ENCODE measurements at places on chromosomes 1 and 21.

- no peak for DNase-seq
These were observed 113.4 kb downstream of the SPSB1 start for GRCh38 chr1:9406111-9406510.

GRCh38 chr1:44575396-44575795 lies 98.9 kb downstream of the TMEM53 start:
- DNase-seq = no peak

- no peak for DNase-seq
These were observed 43.0 kb downstream of the ELAPOR1 start for GRCh38 chr1:109156916-109157385.

GRCh38 chr21:28754862-28755261 lies 237.8 kb downstream of the LTN1 start:
- no peak for DNase-seq

DNA sequence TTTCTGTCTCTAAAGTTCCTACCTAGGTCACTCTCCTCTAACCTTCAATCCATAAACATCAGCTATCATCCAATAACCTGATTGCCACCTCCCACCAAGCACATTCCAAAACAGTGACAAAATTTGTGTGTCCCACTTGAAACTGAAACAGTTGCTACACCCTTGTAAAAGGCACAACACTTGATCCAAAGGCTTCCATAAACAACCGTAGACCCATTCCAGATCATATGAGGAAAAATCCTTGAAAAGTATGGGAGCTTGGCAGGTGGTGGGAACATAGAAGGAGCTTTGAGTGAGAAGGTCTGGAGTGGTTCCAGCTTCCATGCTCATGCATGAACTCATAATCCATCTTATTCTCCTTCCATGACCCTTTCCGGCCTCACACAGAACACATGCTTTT lies 82.0 kb upstream of the ATP1A1 start:
- no peak for DNase-seq

GRCh38 chr1:241459186-241459802 lies 60.3 kb downstream of the FH start:
- no peak for DNase-seq

Measured in activated CD4-positive, alpha-beta T cell treated with anti-CD3 and anti-CD28 coated beads for 24 hours (primary cell).